MCF 10A (cell line): ENCODE measurements at places on chromosomes 5 and 9. TPM values are rescaled to one million over a fixed set of nuclear protein-coding genes. Genes with fewer than 3 reads are reported as not detected.

DNA sequence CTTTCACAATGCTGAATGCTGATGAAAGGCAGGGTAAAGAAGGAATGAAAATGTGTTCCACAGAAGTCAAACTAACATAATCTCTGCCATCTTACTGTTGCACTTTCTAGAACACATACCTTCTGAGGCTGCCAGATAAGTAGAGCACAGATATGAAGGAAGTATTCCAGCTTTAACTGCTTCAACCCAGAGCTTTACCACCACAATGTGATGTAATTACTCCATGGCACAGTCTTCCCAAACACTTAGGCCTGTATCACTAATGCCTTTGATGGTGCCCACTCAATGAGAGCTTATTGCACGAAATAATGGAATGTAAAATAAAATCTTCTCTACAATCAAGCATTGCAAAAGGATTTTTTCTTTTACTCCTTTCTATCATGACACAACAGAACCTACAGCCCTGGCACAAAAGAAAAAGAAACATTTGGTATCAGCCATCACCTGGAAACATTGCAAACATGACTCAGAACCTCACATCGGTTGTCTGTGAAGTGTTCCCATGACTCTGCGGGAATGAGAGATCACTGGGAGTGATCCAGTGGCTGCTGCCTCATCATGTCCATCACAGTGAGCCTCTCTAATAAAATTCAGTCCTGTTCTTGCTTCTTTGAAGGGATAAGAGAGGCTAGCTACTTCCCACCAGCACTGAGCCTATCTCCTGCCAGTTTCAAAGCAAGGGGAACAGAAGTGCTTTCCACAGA lies 385.8 kb downstream of the EFNA5 start:
- DNase-seq: peak; percentile 65

GRCh38 chr5:146521403-146522106 lies 5.6 kb upstream of the GPR151 start:
- DNase-seq: no peak

DNA sequence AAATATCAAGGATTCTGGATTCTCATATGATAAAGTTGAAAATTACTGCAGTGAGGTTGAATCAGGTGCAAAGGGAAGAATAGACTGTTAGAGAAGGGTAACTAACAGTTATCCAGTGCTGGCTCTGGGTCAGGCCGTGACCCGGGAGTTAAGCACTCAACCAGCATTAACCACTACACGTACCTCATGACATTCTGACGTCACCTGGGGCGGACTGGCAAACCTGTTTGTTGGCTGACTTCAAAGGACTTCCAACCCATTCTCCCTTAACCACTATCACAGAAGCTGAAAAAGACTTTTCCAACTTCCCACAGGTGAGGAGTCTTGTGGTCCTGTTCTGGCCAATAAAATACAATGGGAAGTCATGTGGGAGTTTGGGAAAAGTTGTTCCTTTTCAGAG lies 268.9 kb downstream of the ENC1 start:
- DNase-seq: no peak

DNA sequence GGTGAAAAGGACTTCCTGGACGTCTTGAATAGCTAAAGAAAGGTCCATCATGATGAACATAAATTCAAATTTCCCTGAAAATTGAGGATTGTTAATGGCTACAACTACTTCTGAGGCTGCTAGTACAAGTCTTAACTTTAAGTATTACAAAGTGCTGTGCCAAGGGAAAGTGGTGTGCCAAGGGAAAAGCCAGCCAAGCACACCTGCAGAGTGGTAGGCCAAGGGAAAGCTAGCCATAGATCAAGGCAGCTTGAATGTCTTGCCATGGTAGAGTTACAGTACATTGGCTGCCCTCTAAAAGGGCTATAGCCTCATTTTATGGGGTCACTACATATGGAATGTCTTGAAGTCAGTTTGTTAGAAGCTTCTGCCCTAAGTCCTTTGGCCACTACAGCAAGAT lies 64.2 kb downstream of the SPEF2 start:
- DNase-seq: no peak

GRCh38 chr9:25678846-25679360 lies 659 bp upstream of the TUSC1 start:
- peak; percentile 37 for DNase-seq

DNA sequence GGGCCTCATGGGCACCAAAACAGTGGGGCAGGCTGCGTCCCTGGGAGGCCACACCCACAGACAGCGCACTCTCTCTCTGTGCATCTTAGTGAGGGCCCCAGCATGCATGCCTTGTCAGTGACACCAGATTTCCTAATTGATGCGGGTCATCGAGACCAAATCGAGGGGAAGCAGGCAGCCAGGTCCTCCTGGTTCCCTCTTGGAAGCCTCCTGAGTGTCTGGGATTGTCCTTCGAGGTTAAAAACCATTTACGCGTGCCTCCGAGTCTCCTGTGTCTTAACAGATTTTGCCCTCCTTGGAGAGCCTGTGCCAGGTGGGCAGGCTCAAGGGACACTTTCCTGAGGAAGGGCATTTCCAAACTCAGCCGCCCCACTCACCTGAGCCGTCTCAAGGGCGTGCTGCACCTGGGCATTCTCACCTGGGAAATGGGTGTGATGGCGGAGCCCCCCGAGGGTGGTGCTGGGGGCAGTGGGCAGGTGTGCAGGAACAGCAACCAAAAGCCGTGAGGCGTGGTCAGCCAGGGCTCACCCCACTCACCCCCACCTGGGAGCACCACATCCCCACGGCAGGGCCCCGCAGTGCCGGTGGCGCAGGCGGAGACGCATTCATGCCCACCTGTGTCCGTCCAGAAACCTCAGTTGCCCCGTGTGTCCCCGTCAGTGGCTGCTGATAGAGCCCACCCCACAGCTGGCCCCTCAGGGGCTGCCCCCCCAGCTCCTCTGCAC lies 2.7 kb downstream of the SLC6A19 start:
- no peak for DNase-seq

- peak; percentile 24 for DNase-seq
Observed at GRCh38 chr5:173741729-173742431, 125.4 kb upstream of the BOD1 start.

DNA sequence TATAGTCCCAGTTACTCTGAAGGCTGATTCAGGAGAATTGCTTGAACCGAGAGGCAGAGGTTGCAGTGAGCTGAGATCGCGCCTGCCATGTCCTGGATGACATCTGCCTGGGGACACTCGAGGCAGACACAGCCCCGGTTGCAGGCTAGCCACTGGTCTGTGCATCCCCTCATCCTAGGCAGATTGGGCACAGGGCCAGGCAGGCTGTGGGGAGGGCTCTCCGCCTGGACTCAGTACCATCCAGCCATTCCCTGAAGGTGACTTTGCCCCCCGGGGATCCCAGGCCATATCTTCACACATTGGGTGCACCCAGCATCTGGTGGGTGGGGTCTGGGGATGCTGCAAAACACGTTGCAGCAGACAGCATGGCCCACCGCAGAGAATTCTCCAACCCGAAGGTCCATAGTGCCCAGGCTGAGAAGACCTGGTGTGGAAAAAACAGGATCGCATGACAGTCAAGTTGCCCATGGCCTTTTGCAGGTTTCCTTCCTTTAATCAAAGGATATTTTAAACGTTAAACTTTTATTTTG lies 50.9 kb upstream of the SUSD3 start:
- DNase-seq: no peak

DNA sequence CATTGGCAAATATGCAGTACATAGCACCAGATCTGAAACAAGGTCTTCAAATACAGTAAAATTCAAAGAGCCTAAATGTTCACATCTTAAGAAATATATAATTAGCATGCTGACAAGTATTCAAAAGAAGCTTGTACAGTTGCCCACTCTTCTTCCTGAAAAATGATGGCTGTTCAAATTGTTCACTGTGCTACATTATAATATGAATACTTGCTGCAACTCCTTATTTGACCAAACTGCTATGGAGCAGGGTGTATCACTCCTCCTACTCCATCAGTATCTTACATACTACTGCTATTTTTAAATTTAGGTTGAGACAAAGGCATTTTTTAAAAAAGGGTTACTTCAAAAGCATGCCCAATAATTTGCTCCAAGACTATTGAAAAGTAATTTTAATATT lies 39.3 kb downstream of the RNF145 start:
- no peak for DNase-seq

- no peak for DNase-seq
Observed at GRCh38 chr5:5271786-5272321, 131.7 kb downstream of the ADAMTS16 start.

GRCh38 chr5:110803467-110804326 lies 64.9 kb downstream of the SLC25A46 start:
- DNase-seq: peak; percentile 51

DNA sequence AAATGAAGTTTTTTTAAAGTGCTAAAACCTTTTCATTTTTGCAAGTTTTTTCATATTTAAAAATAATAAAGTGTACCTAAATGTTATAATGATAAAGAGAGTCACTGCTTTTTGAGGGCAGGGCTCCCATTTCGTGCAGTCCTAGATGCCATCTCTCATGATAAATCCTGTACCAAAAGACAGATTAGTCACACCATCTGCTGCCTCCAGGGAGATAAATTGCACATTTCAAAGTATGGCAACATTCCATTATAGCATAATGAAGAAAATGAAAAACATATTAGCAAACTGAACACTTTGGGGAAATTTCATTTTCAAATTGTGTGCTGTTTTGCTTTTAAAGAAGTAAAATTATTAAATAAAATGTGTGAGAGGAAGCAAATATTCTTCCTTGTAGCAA lies 257.2 kb downstream of the KIAA0825 start:
- no peak for DNase-seq

- DNase-seq: no peak
Observed at GRCh38 chr9:129381481-129381957, 203.5 kb upstream of the IER5L start.

DNA sequence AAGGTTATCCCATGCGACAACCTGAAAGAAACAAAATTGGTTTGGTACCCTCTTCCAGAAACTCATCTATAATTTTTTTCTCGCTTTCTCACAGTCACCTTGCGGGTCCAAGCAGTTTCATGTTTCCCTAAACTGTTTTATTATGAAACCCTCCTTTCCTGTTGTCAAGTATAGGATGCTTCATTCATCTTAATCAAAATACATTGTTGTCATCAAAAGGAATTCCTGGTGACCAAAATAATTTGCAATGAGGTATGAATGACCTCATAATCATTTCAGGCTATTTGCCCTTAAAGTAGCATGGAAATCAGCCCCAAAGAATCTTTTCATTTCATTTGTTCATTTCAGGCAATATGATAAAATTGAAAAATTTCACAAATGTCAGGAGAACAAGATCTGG lies 503.0 kb downstream of the SPATA31D1 start:
- no peak for DNase-seq

DNA sequence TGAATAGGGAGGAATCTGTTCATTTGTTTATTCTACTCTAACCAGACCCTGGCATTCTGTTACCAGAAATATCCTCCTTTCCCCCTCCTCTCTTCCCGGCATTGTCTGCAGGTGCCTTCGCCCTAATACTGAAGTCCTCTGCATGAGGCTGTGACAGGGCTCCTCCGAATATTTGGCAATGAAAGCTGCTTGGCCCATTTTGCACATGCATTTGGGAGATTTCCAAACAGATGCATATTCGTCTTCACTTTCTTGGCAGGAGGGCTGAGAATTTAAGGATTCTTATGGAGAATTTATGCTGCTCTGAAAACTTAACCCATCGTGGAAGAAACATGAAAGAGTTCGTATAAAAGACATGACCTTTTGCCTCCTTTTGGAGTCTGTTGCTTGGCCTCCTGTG lies 484.0 kb downstream of the ZNF608 start:
- no peak for DNase-seq

- DNase-seq: no peak
Observed at GRCh38 chr5:179270581-179271427, 74.5 kb downstream of the ADAMTS2 start.

ADRA1B gene
- total RNA-seq: 0.14 TPM in 1 of 2 replicates, not detected in the other

NTRK2 gene
- not detected in 2 replicates for total RNA-seq

PTPRD gene
- 0.98 TPM in 1 of 2 replicates, not detected in the other for total RNA-seq

SMIM32 gene
- total RNA-seq: not detected in 2 replicates

WDR38 gene
- total RNA-seq: not detected in 2 replicates

MARCHF11 gene
- not detected in 2 replicates for total RNA-seq
